Epithelial cell of prostate (primary cell): ENCODE measurements at places on chromosomes 12 and 14.

DNA sequence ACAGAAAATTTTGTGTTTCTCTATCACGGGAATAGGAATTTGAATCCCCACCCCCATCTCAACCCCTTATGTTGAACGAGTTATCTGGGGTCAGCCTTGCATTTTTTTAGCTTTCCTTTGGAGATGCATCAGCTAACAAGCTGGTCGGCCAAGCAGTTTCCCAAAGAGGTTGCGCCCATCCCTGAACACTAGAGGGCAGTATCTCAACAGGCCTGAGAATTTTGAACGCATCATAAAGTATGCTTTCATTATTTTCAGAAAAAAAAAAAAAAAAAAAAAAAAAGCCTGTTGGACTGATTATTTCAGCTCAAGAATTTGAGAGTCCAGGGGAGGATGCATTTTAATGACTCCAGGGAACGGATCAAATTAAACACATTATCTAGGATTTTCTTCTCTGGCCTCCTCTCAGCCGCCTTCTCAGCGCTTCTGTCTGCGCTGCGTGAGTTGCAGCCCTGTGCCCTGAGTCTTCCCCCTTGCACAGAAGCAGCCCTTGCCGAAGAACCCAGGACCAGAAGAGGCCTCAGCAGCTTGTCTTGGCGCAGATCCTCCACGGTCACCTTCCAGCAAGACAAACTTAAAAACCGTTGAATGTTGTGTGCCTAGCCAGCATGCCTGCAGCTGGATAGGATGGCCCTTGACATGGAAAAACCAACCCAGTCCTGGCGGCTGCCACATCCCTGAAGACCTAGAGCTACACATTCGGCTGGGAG is 76.6 kb upstream of the GZMB start:
- no peak for DNase-seq

DNA sequence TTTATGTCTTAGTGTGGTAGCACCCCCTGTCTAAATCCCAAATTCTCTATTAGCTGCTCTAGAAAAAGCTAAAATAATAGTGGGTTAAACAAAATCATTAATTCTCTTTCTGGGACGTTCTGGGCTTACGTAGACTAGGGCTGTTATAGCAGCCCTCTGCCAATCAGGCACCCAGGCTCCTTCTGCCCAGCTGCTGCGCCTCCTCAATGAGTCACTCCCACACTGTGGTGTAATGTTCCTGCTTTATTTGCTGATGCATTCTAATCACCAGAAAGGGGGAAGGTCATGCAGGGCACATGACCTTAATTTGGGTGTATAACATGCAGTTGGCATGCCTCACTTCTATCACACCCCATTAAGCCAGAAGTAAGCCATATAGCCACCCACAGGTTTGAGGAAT is 294.5 kb downstream of the GALC start:
- no peak for DNase-seq

- DNase-seq = no peak
These were observed 60.1 kb upstream of the HSPB8 start for GRCh38 chr12:119118625-119119024.

GRCh38 chr12:19778172-19778571 is 338.9 kb downstream of the AEBP2 start:
- no peak for DNase-seq

GRCh38 chr12:10073261-10073660 is 25.5 kb downstream of the CLEC1A start:
- no peak for DNase-seq

GRCh38 chr14:59870277-59871165 is at the start of gene RTN1:
RTN1 (minus strand) TSS chr14:59870776; CDS start chr14:59870630, 146 bp downstream.
- no peak for DNase-seq

- no peak for DNase-seq
These were observed 12.0 kb downstream of the FUT8 start for GRCh38 chr14:65424531-65424930.

- DNase-seq = no peak
These were observed 759.7 kb downstream of the GALC start for GRCh38 chr14:87233266-87233665.

GRCh38 chr12:125996443-125996842 is 931.2 kb downstream of the AACS start:
- no peak for DNase-seq

- DNase-seq = no peak
These were observed at the start of gene KRT82 for GRCh38 chr12:52405922-52406385. KRT82 (minus strand) TSS chr12:52406335; CDS start chr12:52406277, 58 bp downstream.

- no peak for DNase-seq
These were observed 371.5 kb downstream of the ALG10 start for GRCh38 chr12:34393821-34394150.

DNA sequence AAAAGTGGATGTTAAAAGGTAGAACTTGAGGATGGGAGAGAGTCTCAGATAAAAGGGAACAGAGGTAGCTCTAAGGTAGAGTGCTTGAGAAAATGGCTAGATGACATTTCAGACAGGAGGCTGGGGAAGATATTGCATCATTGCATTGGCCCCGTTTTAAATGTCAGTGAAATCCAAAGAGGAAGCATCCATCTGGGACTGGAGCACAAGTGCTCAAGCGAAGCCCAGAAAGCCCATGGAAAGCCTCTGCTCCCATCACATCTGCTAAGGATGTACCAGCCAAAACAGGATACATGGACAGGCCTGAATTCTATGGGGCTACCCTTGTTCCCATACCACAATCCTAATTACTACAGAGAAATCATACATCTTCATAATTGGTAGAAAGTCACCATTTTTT is 581.5 kb upstream of the TMEM132C start:
- no peak for DNase-seq

GRCh38 chr12:45768194-45768593 is 38.7 kb downstream of the ARID2 start:
- peak; percentile 63 for DNase-seq

DNA sequence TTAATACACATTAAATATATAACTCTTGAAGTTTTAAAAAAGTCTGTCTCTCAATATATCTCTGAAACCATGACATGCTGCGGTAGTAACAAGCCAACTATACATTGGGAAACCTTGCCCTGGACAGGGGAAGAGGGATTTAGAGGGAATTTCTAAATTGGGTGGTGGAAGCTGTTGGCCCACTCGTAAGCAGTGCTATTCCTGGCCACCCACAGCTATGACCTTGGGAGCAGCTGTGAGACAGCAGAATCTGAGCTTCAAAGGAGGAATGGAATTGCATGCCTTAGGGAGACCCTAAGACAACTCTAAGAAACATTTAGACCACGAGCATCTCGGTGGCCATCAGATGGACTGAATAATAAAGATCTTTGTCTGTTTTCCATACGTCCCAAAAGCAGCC is 15.8 kb upstream of the GCH1 start:
- DNase-seq = no peak

DNA sequence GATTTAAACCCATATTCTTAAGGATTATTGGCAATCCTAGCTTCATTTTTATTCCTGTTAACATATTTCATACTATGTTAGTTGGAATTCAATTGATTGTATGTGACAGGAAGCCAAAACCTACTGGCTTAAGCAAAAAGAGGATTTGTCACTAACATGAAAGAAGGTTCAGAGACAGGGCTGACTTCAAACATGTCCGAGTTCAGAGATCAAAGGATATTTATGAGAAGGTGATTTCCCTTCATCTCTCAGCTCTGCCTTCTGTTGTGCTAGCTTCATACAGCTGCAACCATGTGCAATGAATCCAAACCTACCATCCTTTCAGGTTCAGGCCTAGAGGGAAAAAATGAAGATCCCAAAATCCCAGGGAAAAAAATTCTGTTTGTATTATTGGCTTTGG is 349.7 kb downstream of the ATP23 start:
- DNase-seq = no peak

GRCh38 chr12:22626406-22626805 is 1.4 kb downstream of the ETNK1 start:
- no peak for DNase-seq

DNA sequence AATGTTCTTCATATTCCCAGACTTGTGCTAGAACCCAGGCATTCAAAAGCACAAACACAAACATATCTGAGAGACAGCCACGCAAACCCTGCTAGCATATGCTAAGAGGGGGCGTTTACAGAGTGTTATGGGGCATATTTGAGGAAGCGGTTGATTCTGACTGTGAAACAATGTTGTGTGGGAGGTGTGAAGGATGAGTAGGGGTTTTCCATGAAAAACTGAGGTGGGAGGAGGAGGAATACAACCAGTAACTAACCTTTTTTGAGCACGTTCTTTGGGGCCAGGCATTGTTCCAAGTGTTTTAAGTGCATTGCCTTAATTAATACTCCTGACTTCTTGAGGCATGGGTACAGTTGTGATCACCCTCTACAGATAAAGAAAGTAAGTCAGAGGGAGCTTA is 499.5 kb downstream of the AACS start:
- DNase-seq = no peak

DNA sequence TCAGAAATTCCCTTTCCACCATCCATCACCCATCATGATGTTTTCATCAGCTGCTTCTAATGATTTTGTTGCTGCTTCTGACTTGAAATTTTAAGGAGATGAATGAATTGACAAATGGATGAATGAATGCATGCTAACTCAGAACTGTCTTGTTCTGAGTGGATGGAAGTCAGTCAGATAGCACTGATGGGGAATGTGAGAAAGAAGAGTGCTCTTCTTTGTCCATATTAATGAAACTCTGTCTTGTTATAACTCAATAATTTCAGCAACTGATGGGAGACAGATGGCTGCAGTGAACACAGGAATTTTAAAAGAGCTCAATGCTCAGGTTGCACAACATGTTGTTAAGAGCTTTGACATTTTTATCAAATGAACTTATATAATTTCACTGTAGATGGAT is 422.0 kb downstream of the TRHDE start:
- DNase-seq = no peak

DNA sequence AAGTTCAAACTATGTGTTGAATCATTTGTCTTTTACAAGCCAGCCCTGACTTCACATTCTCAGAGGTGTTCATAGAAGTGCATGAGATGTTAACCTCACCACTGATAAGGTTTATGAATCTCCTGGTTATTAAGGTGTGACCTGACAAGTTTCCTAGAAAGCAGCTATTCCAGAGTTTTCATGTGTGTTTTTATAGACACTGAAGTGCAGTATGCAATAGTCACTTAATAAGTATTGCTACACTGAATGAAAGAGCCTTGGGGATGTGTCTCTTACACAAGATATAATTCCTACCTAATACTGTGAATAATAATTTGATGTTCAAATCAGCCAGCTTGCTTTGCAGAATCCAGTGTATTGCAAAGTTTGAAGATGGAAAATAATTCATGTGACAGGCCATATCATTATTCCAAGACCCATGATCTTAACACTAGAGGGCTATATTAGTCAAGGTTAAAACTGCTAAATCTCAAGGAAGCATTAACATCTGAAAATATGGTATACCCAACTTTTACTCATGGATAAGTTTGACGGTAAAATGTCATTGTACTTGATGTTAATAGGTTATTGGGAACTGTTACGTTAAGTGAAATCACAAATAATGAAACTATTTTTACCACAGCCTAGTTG is 13.0 kb downstream of the SLC25A3 start:
- DNase-seq = no peak

DNA sequence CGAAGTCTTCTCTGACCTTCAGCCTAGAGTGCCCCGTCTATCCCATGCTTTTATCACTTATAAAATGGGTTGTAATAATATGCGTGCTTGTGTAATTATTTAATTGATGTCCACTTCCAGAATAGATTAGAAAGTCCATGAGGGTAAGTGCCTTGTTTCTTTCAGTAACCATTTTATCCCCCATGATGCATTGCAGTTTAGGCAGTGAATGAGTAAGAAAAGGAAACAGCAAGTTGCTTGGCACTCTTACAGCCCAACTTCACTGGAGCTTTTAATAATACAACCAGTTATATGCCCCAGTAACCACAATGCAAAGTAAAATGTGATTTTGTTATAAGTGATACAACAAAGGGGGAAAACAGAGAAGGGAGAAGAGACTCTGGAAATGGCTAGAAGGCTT is 287.3 kb downstream of the MED13L start:
- no peak for DNase-seq

DNA sequence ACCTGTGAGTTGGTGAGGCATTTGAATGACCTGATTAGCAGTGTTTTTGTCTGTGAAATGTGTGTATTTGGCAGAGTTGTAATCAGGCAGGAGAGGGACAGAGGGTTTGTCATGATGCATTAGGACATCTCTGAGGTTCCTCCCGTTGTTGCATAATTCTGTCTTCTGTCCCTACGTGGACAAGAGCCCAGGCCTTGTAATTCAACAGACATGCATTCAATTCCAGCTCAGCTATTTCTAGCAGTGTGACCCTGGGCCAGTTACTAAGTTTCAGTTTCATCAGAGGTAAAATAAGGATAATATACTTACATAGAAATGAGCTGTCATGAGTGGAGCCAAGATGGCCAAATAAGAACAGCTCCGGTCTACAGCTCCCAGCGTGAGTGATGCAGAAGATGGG is 208.6 kb downstream of the SLC38A4 start:
- no peak for DNase-seq

GRCh38 chr12:71576496-71576895 is 87.2 kb downstream of the ZFC3H1 start:
- no peak for DNase-seq

DNA sequence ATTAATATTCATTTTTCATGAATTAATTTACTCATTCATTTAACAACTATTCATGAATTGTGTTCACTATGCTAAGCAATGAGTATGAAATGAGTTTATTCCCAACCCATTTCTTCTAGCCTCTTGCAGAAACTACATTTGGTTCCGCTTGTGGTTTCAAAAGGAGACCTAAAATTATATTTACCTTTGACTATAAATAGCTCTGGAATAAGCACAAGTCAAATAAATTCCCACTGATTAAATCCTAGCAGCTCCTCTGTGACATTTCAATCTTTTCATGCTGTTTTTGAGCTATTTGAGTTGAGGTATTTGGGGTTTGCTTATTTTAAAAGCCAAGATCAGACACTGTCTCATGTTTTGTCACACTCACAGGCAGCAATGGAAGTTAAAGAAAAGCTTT is 46.9 kb downstream of the DUSP6 start:
- DNase-seq = no peak

- DNase-seq = no peak
These were observed 559.8 kb downstream of the RPL10L start for GRCh38 chr14:46091819-46092218.

GRCh38 chr12:92556141-92556540 is 146.6 kb upstream of the PLEKHG7 start:
- no peak for DNase-seq

GRCh38 chr12:113214895-113215400 is 6.3 kb upstream of the TPCN1 start:
- DNase-seq = no peak

GRCh38 chr12:52369809-52370208 is 2.5 kb upstream of the KRT85 start:
- no peak for DNase-seq

DNA sequence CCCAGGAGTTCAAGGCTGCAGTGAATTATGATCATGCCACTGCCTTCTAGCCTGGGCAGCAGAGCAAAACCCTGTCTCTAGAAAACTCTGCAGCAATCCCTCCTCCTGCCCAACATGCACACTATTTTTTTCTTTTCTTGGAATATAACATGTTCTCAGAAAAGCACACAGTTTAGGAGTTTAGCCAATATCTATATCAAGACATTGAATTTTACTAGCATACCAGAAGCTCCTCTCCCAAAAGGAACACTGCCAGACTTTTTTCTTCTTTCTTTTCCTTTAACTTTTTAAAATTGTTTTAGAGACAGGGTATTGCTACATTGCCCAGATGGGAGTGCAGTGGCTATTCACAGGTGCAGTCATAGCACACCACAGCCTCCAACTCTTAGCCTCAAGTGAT is 107.1 kb upstream of the AEBP2 start:
- DNase-seq = no peak
